ENCODE measurements at places on chromosomes 5 and 9.

DNA sequence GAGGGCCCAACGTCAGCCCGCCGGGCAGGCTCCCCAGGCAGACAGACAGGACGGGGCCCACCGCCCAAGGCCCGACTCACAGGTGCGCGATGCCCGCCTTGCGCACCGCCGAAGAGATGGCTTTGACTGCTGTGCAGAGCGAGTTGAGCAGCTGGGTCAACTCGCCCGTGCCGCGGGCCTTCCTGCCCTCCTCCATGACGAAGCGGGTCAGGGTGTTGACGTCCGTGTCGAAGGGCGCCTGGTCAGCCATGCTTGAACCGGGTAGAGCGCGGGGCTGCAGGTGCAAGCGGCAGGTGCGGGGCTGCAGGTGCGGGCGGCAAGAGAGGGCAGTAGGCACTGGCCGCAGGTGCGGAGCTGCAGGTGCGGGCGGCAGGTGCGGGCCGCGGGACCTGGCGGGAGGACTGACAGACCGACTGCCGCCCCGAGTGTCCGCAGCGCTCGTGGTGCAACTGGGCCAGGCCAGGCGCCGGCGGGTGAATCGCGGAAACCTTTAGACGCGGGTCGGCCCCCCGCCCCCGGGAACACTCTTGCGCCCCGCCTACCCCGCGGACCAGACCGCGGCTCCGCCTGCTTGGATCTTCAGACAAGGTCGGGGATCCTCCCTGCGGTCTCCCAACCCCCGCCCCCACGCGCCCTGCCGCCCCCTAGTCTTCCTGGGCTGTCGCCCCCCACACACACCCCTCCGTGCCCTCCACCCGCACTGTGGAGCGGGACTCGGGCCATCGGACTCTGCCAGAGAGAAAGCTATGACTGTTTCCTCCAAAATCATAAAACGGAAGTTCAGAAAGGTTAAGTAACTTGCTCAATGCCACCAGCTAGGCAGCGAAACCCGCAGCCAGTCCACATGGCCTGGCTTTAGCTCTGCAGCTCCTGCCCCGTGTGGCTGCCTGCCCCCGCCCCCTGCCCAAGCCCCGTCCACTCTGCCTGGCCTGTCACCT lies at the start of gene FBP1:
TSS of gene FBP1 (minus strand) at position 458 of the 938 bp plus-strand sequence. CDS start at position 250, 208 bp downstream.
- no peak for DNase-seq

DNA sequence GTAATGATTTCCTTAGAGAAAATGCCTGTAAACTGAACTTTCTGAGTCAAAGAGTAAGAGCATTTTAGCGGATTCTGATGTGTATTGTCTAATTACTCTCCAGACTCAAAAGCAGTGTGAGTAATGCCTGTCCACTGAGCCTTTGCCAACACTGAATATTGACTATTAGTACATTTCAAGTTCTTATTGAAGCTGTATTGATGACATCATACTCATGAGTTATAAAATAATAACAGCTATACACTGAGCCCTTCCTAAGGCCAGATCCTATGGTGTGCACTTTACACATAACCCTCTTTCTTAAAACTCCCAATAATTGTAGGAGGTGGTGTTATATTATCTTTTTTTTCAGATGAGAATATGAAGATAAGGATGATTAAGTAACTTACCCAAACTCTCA lies 152.8 kb upstream of the TRPC7 start:
- no peak for DNase-seq

- DNase-seq = no peak
Measured at GRCh38 chr5:156947925-156948324, 15.1 kb downstream of the TIMD4 start.

- no peak for DNase-seq
Measured at GRCh38 chr5:584216-584615, 27.9 kb upstream of the CEP72 start.

- no peak for DNase-seq
Measured at GRCh38 chr9:131525643-131526565, 5.2 kb downstream of the UCK1 start.

DNA sequence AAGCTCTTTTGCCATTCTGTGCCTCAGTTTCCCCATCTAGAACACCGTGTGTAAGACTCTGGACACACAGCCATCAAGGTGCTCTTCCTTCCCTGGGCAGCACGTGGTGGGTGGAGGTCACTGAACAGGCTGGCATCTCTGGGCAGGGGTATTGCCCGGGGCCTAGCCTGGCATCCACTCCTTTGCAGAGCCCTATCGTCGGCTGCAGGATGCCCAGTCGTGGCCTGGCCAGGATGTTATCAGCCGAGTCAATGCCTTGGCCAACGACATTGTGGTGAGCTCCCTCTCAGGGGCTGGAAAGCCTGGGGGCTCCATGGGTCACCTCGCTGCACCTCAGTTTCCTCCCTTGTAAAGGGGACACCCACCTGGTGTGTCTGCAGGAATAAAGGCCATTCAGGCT lies 4.0 kb downstream of the ADGRD2 start:
- DNase-seq = no peak

GRCh38 chr5:65334077-65334476 lies 147.6 kb downstream of the ADAMTS6 start:
- peak; percentile 17 for DNase-seq

DNA sequence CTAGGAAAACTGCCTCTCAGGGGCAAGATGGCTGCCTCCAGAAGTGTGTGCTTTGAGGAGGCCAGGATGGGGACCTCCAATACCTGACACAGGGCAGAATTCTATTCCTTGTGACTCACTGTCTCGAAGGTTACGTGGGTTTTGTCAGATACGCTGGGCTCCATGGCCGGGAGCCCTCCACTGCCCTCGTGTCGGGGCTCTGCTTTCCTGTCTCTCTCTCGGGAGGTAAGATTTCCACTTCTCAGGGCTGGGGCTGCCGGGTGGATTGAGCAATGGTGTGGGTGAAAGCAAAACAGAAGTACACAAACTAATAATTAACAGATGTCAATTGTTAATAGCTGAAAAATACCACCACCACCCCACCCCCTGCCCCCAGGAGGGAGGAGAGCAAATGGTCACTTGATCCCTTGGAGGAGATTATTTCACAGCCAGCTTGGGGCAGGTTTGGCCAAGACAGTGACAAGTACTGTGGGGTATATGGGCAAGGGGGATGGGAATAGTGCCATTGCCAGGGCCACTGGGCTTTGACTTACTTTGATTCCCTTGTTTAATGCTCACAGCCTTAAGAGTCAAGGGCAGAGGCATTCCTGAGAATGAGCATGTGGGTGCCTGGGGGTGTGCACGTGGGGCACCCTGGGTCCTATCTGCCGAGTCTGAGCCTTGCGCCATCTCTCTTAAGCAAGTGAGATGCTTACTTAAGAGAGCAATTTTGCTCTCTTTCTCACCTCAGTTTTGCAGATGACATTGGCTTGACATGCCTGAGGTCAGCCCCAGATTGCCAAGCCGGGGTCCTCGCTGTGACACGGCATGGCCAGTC lies 28.8 kb upstream of the DAB2IP start:
- DNase-seq = no peak

GRCh38 chr9:133981589-133981957 lies 10.6 kb downstream of the VAV2 start:
- no peak for DNase-seq

DNA sequence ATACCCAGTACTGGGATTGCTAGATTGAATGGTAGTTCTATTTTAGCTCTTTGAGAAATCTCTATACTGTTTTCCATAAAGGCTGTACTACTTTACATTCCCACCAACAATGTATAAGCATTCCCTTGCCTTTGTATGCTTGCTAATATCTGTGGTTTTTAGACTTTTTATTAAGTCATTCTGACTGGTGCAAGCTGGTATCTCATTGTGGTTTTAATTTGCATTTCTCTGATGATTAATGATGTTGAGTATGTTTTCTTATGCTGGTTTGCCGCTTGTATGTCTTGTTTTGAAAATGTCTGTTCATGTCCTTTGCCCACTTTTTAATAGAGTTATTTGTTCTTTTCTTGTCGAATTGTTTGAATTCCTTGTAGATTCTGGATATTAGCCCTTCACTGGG lies 512.7 kb upstream of the PAPPA start:
- no peak for DNase-seq

DNA sequence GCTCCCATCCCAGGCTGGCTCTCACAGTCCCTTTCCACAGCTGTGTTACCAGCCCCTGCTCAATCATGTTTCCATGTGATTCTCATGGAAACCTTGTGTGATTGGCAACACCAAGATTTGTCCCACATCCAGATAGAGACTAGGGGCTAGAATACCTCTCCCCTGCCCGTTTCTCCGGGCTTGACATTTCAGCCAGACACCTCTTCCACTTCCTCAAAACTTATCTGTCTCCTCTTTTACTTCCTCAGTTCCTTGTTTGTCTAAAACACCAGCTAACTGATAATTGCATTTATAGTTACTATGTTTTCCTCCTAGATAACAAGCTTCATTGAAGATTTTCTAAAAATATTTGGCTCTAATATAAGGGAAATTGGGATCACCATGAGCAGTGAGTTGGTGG lies 16.6 kb upstream of the KCNMB1 start:
- DNase-seq = no peak

DNA sequence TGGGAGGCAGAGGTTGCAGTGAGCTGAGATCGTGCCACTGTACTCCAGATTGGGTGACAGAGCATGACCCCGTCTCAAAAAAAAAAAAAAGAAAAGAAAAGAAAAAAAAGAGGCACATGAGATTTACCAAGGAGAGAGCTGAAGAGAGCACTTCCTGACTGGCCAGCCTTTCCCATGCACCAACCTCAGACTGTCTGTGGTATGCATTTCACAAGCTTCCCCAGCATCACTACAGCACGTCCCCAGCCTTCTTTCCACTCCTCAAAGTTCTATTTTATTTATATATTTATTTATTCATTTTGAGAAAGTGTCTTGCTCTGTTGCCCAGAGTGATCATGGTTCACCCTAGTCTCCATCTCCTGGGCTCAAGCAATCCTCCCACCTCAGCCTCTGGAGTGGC lies 13.6 kb upstream of the FUBP3 start:
- DNase-seq = no peak

- DNase-seq = no peak
Measured at GRCh38 chr5:139065306-139065705, 132.9 kb downstream of the SIL1 start.

- DNase-seq = no peak
Measured at GRCh38 chr9:90044710-90045151, 439.9 kb downstream of the GADD45G start.

DNA sequence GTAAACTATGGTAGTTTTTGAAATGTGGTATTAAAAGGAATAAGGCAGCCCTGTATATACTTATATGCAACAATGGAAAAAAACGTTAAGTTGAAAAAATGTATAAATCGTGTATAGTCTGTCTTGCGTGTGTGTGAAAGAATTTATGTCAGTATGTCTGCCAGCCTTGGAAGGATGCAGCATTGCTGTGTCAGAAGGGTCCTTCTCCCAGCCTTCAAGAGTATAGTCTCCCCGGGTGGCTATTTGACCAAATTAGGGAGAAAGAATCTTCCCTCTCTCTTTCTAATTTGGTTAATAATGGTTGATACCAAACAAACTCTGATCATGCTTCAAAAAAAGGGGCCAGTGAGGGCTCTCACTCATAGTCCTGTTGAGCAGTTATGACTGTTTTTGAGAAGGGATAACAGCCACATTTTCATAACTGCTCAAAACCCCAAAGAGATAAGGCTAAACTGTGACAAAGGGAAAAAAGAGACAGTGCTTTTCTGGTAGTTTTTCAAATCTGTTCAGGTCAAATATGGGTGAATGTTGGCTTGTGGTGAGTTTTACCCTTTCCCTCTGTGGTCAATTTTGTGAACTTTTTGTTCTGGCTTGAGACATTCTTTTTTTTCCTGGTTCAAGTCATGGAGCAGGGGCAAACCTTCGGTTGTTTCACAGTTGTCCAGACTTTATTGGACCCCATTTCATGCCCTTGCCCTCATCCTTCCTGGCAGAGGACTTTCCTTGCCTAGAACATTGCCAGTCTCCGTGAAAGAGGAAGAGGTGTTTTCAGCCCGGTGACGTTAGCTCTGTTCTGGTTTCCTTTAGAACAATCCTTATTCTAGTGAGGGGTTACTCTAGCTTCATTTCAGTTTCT lies 21.0 kb downstream of the SNX30 start:
- DNase-seq = no peak

- DNase-seq = peak; percentile 26
Measured at GRCh38 chr9:84339962-84340361, 596 bp downstream of the SLC28A3 start.

GRCh38 chr5:90434116-90434714 lies 24.7 kb upstream of the CETN3 start:
- DNase-seq = peak; percentile 57

DNA sequence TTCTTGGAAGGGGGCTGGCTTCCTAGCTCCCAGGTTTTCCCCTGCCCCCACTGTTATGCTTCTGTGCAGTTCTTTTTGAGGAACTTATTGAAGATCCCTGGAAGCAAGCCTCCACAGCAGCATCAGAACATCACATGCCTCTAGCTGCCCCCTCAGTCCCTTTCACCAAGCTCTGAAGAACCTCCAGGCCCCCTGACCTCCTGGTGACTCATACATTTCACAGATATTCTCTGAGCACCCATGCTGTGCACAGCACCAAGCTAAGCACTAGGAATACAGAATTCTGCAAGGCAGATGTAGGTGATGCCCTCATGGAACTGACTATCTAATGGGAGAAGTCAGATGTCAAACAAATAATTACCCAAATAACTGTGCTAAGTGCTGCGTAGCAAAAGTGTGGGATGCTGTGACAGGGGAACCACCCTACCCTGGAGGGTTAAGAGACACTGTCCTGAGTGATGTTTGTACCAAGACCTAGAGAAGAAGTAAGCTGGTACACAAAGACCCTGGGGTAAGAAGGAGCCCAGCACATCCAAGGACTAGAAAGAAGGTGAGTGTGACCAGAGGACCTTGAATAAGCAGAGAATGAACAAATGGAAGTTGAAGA lies 213.7 kb upstream of the NR4A3 start:
- DNase-seq = no peak

DNA sequence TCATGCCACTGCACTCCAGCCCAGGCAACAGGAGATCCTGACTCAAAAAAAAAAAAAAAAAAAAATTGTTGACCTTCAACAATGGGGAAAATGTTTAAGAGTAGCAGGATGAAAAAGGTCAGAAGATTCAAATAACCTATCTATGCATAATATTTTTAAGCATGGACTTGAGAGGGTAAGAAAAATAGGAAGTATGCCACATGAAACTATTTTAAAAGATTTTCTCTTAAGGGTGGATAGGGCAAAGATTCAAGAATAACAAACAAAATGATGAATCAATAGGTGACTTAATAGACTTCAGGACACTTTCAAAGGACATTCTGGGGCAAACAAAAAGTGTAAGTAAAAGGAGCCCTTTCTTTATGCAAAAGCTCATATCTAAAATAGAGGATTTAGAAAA lies 3.2 kb downstream of the TEX48 start:
- no peak for DNase-seq

- DNase-seq = no peak
Measured at GRCh38 chr5:89011778-89012711, 129.1 kb upstream of the MEF2C start.

- peak; percentile 92 for DNase-seq
Measured at GRCh38 chr9:107489687-107490605, at the start of gene KLF4. TSS of gene KLF4 (minus strand) at chr9:107489769. CDS start at chr9:107489172, 597 bp downstream.

DNA sequence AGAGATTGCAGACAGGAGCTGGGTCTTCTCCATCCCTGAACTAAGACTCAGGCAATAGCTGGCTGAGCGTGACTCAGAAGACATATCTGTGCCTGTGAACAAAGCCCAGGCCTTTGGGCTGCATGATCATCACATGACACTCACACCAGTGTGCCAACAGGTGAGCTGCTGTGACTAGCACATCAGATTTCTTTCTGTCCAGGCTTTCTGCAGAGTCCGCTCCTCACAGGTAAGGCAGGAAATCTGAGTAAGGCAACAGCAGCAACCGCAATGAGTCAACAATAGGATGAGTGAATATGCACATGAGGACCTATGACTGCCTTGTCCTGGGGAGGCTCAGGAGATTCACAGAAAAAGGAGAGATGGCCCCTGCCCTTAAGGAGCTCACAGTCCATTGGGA lies 293.6 kb downstream of the ACTL7B start:
- no peak for DNase-seq

- no peak for DNase-seq
Measured at GRCh38 chr5:93092349-93093105, 488.5 kb downstream of the NR2F1-AS1 start.
